BJ (cell line): ENCODE measurements at places on chromosomes 7 and 10. TPM values are rescaled to one million over a fixed set of nuclear protein-coding genes. Genes with fewer than 3 reads are reported as not detected.
A peak's percentile ranks its signal among the peaks of the same experiment; 100 is the strongest.

ACTL6B gene
- not detected in 2 replicates for polyA plus RNA-seq

ZNF467 gene
- polyA plus RNA-seq, result 0.92 and 1.6 TPM in 2 replicates

GRCh38 chr7:81577642-81578340, 192.1 kb downstream of the HGF start:
- DNase-seq, result no peak

SYCE1 gene
- polyA plus RNA-seq, result 0.78 and 0.94 TPM in 2 replicates

DNA sequence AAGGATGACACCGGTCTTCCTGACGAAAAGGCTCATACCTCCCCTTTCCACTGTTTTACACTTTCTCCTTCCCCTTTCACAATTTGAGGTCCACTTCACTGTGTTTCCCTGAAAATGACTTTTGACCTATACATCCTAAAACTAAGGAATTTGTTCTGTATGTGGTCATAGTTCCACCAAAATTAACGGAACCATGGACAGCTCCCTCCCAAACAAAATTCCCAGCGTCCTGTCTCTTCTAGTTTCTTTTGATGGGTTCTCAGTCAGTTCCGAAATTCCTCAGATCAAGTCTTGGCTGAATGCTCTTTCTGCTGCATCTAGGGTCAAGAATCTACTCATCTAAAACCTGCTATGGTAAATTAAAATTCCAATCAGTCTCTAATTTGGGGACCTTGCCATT, 1191.9 kb downstream of the CNTNAP2 start:
- no peak for DNase-seq

A1CF gene
- not detected in 2 replicates for polyA plus RNA-seq

GRCh38 chr7:136348142-136348541, 371.0 kb upstream of the MTPN start:
- no peak for DNase-seq

- no peak for DNase-seq
Measured at GRCh38 chr10:96227206-96227605, 44.2 kb downstream of the BLNK start.

DNA sequence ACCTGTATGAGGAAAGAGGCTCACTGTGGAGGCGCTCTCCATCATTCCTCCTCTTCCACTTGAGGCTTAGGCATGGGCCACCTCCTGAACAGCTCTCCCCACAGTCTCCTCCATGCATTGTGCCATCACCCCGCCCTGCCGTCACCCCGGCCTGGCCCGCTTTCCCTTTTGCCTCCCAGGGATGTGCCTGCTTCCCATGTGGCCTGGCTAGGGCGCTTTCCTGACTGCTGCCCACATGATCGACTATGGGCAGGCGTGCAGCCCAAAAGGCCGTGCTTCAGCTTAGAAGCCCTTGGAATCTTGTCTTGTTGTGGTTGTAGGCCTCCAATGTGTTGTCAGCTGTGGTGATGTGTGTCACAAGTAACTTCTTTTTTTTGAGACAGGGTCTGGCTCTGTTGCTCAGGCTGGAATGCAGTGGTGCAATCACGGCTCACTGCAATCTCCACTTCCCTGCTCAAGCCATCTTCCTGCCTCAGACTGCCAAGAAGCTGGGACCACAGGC, 1.8 kb upstream of the ACTR3C start:
- DNase-seq, result no peak

- DNase-seq, result no peak
Measured at GRCh38 chr7:66523409-66523808, 105.3 kb upstream of the KCTD7 start.

DNA sequence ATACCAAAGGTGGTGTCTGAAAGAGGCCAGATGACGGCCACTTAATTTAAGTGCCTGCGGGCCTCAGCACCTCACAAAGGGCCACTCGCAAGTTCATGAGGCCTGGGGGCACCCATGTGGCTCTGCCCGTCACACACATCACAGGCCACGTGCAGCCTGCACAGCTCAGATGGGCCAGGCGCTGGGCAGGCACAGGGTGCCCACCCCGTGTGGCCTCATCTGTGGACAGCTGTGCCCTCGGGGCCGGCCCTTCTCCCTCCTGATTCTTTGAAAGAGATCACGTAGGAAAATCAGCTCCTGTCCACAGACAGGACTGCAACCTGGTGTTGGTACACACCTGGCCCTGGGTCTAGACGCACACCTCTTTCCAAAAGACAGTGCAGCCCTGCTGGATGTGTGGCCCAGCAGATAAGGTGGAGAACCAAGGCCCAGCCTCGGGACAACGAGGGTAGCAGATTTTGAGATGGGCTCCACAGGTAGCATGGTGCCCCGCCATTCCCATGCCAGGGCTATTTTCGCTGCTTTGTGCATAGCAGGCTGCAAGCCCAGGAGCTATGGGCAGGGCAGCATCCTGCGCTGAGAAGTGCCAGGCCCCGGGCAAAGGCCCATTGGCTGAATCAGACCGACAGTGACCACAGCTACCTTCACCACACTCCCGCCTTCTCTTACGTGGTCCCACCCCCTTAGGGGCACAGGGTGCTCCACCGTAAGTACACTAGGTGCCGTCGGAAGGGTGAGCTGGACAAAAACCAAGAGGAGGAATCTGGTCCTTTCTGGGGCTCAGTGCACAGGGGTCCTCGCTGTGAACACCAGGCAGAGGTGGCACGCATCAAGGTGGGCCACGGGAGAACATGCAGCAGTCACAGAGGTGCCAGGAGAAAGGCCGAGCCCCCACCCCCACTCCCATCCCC, 124.5 kb downstream of the EBF3 start:
- no peak for DNase-seq

DNA sequence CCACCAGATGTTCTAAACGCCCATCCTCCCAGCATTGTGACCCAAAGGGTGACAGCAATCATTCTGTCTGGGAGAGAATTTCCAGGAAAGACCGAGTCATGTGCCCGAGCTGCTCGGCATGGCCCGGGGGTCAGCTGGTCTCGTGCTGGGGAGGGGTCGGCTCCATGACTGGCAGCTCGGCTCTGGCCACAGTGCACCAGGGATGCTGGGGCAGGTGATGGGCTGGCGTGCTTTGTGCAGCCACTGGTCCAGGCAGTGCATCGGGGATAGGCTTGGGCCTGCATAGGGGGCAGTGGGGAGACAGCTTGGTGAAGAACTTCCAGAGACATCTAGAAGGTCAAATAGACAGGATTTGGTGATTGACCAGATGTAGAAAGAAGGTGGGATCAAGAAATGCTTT, 39.2 kb upstream of the PSMG3 start:
- DNase-seq, result no peak

GRCh38 chr7:72190146-72190545, 222.0 kb downstream of the CALN1 start:
- DNase-seq, result no peak

POLR3A gene
- polyA plus RNA-seq, result 12.1 and 12.7 TPM in 2 replicates

MOGAT3 gene
- polyA plus RNA-seq, result not detected in 2 replicates

NSUN5 gene
- polyA plus RNA-seq, result 13.7 and 23.6 TPM in 2 replicates

DNA sequence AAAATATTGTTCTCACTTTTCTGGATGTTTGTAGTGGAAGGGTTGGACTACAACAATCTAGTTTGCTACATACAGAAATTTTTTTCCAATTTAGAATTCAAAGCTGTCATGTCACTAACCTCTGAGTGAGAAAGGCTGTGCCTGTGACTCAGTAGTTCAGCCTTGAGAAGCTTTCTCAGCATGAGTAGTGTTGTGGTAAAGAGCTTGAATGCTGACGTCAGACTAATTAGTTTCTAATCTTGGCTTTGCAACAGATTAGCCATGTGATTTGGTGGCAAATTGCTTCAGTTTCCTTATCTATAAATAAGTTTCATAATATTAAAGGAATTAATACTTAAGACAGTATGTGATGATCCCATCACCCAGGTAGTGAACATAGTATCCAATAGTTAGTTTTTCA, 83.8 kb downstream of the ABCA13 start:
- no peak for DNase-seq

MSMB gene
- polyA plus RNA-seq, result not detected in 2 replicates

LIPM gene
- not detected in 2 replicates for polyA plus RNA-seq

LIPJ gene
- polyA plus RNA-seq, result 0.01 TPM in 1 of 2 replicates, not detected in the other

DNA sequence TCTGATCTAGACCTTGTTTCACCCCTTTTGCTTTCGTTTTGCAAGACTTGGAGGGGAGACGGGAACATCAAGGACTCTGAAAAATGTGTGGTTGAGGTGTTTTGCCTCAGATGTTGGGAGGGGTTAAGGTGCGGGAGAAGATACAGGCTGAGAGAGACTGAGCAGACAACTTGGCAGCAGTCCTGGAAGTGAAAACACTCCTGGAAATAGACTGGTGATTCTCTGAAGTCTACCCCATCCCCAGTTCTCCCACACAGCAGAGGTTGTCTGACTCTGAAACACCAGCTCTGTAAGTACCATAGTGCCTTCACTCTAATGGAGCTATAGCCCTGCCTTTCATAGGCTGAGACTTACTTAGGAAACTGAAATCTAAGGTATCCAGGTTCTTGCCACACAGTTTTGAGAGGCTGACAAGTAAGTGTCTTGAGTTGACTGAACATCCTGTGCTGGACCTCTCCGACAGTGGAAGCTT, 152.5 kb downstream of the PPP1R9A start:
- no peak for DNase-seq

EPDR1 gene
- 3.7 and 4.8 TPM in 2 replicates for polyA plus RNA-seq

ARID5B gene
- polyA plus RNA-seq, result 73.8 and 74.5 TPM in 2 replicates

GRCh38 chr10:31912898-31913850, 15.5 kb downstream of the ARHGAP12 start:
- no peak for DNase-seq

GRCh38 chr7:128158370-128158769, 82.7 kb upstream of the LEP start:
- no peak for DNase-seq

- DNase-seq, result no peak
Measured at GRCh38 chr10:20870834-20871233, 26.3 kb downstream of the NEBL start.

- no peak for DNase-seq
Measured at GRCh38 chr7:134827889-134828288, 48.5 kb downstream of the CALD1 start.

DNA sequence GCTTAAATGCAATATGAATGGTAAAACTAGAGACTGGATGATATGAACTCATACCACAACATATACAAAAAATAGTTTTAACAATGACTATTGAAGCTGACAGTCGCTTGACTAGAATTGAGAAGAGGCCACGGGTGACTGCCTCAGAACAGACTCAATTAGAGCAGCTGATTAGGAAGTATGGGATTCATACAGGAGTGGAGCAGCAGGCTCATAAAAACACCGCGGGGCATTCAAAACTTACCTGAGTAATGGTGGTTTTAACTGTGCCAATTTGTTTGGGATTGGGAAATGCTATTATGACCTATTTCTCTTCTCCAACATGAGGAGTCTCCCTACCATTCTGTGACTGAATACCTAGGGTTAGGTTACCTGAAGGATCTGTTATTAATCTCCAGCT, 2.1 kb downstream of the CADPS2 start:
- no peak for DNase-seq

GNAT3 gene
- polyA plus RNA-seq, result not detected in 2 replicates

- DNase-seq, result peak; percentile 72
Measured at GRCh38 chr7:64665980-64666662, at the start of gene ZNF107. Gene ZNF107 (plus strand): TSS chr7:64666133. CDS start chr7:64666283, 150 bp downstream.

GRCh38 chr10:15478429-15478828, 107.3 kb upstream of the FAM171A1 start:
- no peak for DNase-seq

VSTM4 gene
- polyA plus RNA-seq, result 2.8 and 4.4 TPM in 2 replicates

- no peak for DNase-seq
Measured at GRCh38 chr10:124568848-124569622, 107.4 kb downstream of the LHPP start.

ADCK2 gene
- polyA plus RNA-seq, result 13.7 and 15.4 TPM in 2 replicates

DNA sequence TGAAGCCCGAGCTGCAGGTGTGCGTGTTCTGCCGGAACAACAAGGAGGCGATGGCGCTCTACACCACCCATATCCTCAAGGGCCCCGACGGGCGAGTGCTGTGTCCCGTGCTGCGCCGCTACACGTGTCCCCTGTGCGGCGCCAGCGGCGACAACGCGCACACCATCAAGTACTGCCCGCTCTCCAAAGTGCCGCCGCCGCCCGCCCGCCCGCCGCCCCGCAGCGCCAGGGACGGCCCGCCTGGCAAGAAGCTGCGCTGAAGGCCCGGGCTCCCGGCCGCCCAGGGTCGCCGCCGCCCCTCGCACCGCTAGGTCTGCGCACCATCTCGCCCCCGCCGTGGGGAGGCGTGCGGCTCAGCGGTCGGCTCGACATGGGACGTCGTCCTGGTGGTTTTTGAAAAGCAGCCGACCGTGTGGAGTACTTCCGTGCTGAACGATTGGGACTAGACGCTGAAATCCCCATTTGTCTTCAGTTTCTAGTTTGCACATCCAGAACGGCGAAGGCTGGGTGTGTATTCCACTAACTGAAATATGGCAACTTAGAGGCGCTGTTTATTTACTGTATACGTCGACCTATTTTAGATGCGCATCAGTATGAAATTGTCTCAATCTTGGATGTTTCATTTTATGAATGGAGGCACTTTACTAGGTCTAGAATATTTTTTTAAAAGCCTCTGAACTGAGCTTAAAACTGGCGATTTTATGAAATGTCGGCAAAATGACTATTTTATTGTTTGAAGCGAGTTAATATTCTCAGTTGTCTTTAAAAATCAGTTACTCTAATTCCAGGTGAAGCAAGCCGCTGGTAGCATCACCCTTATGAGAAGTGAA, 1.1 kb downstream of the NANOS1 start:
- no peak for DNase-seq

DNA sequence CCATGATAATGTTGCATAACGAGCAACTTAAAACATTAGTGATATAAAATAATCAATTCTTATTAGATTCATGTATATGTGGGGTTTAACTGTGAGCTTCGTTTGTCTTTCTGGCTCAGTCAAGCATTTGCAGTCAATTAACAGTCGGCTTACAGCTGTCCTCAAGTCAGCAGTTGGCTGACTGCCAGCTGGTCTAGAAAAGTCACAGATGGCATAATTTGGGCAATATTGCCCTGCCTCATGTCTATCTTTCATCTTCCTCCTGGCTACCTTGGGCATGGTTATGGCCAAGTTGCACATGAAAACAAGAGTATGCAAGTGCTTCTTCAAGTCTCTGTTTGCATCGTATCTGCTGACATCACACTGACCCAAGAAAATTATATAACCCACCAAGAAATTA, 186.1 kb upstream of the ZWINT start:
- no peak for DNase-seq

- DNase-seq, result no peak
Measured at GRCh38 chr7:103947026-103947655, 42.3 kb downstream of the RELN start.

GRCh38 chr10:3173171-3173878, 743 bp upstream of the PITRM1 start:
- DNase-seq, result no peak

- DNase-seq, result no peak
Measured at GRCh38 chr10:91908337-91909116, 759 bp downstream of the FGFBP3 start.

OR6B1 gene
- polyA plus RNA-seq, result not detected in 2 replicates

ADAM22 gene
- polyA plus RNA-seq, result 0.04 and 0.06 TPM in 2 replicates

CPA2 gene
- not detected in 2 replicates for polyA plus RNA-seq
